Bronchus fibroblast of lung (primary cell): ENCODE measurements at places on chromosomes 7 and 10. TPM values are rescaled to one million over a fixed set of nuclear protein-coding genes. Genes with fewer than 3 reads are reported as not detected.

The AZGP1 gene
- total RNA-seq: under 0.01 TPM in 1 of 2 replicates, not detected in the other

The IFIT3 gene
- 5.7 and 5.9 TPM in 2 replicates for total RNA-seq

The AKR1C3 gene
- 0.67 and 1.8 TPM in 2 replicates for total RNA-seq

The HTR7 gene
- total RNA-seq: 2.1 and 2.7 TPM in 2 replicates

The WNT8B gene
- total RNA-seq: not detected in 2 replicates

The ETV1 gene
- 12.0 and 17.7 TPM in 2 replicates for total RNA-seq

The CPA2 gene
- not detected in 2 replicates for total RNA-seq

The PLCE1 gene
- total RNA-seq: 3.0 and 3.5 TPM in 2 replicates

The DNAH11 gene
- under 0.01 and 0.59 TPM in 2 replicates for total RNA-seq

The OLAH gene
- total RNA-seq: under 0.01 TPM in 1 of 2 replicates, not detected in the other
